ENCODE measurements at places on chromosomes 1 and 21.

DNA sequence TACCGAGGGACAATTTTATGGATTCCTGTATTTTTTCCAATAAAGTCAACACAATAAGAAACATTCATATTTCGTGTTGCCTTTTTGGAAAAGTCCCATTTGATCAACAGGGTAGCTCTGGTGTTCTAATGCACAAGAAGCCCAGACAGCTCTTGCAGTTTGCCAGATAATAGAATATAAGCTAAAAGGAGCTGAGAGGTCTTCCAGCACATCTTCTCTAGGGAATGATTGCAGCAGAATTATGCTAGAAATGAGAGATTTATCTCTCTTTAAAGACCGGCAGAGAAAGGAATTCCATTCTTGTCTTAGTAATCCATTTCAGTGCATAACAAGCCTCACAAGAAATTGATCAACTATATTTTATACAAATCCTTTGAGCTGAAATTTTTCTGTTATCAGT is 25.0 kb upstream of the DDX59 start:
- no peak for DNase-seq

- DNase-seq, result no peak
Measured at GRCh38 chr1:229614701-229615100, 11.2 kb downstream of the TAF5L start.

DNA sequence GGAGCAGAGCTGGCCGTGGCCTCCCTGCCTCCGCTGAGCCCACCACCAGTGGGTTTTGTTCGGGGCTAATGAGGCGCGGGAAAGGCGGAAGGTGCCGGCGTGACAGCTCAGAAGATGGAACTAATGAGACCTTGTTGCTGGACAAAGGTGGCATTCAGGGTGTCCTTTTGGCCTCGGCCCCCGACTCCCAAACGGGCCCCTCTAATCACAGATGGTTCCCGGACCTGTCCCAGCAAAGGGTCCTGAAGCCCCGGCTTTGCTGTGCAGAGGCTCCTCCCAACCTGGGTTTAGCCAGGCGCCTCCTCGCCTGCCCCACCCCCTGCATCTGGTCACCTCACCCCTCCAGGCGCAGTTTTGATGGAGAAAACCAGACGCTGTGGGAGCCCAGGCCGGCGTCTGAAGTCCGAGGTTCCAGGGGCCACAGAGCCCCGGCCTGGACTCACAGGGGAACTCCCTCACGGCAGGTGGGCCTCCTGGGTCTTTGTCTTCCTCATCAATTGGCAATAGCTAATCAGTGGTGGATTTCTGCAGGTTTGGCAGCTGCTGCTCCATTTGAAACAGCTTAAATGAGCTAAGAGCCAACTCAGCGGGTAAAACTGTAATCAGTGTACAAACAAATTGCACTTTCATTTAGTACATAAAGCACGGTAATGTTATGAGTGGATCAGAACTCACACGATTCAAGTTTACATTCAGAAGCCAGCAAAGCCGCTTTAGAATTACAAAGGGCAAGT is 44.3 kb upstream of the ADARB1 start:
- DNase-seq, result no peak

GRCh38 chr1:211632117-211632807 is 43.2 kb downstream of the NEK2 start:
- DNase-seq, result no peak

- no peak for DNase-seq
Measured at GRCh38 chr1:66533804-66534740, at the start of gene SGIP1. Gene SGIP1, plus strand, starts transcription at chr1:66534153. Its CDS starts 206 bp downstream, at chr1:66534359.

DNA sequence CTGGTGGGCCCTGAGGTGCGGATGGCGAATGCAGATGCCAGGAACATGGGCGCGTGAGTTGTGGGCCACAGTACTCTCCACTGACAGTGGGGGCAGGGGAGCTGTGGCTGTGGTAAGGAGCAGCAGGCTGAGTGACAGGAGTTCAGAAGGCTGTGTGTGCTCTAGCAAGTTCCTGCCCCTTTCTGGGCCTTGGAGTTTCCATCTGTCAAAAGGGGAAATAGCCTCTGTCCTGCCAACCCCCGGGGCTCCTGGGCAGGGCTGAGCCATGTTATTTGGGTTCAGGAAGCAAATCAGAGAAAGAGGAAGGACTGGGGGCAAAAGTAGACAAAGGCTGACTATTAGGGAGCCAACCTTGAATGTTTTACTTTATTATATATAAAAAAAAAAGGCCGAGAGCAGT is 19.5 kb upstream of the MFN2 start:
- DNase-seq, result no peak

- no peak for DNase-seq
Measured at GRCh38 chr1:221381910-221382623, 359.8 kb downstream of the DUSP10 start.

DNA sequence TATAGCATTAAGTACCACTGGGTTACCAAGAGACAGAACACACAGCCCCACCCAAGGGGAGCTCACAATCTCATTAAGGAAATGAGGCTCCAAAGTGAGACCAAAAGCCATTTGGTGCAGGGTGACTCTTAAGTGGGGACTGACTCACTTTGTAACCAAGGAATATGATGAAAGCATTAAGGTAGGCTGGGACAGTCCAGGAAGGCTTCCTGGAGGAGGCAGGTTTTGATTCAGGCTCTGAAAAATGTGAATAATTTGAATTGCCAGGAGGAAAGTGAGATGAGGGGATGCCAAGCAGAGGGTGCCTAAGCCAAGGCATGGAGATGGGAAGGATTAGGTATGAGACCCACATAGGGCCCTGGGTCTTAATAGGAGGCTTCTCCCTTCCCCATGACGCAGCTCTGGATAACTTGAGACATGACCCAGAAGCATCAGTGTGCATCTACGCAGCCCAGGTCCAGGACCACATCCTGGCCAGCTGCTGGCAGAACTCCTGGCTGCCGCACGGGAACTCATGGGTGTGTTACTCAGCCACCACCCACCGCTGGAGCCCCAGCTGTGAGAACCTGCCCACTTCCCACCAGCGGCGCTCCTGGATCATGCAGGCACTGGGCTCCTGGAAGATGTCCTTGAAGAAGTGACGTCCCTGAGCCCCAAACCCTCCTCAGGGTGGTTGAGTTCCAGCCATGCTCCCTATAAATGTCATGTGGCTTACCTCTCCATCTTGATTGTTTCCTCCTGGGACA is 5.9 kb upstream of the TTC4 start:
- DNase-seq, result no peak

- DNase-seq, result no peak
Measured at GRCh38 chr1:46452931-46453325, 36.7 kb upstream of the DMBX1 start.

- DNase-seq, result no peak
Measured at GRCh38 chr1:44642925-44643324, 31.4 kb downstream of the TMEM53 start.

DNA sequence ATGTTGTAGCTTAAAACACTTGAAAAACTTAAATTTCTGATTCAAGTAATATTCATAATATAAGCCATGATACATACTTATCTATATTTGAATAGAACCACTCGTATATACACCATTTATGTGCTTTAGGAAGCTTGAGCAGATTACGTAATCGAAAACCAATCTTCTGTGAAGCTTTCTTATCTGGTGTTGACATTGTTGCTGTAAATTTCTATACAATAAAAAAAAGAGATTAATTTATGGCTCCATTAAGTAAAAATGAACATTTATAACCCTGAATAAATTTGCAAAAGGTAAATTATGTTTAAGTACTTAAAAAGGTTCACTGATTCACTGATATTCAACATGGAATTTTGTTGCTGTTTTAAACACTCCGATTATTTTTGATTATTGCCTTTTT is 21.4 kb downstream of the LIN9 start:
- no peak for DNase-seq

GRCh38 chr21:45141507-45141906 is 67.1 kb downstream of the ADARB1 start:
- no peak for DNase-seq

- no peak for DNase-seq
Measured at GRCh38 chr1:202245391-202245790, 51.8 kb downstream of the LGR6 start.

DNA sequence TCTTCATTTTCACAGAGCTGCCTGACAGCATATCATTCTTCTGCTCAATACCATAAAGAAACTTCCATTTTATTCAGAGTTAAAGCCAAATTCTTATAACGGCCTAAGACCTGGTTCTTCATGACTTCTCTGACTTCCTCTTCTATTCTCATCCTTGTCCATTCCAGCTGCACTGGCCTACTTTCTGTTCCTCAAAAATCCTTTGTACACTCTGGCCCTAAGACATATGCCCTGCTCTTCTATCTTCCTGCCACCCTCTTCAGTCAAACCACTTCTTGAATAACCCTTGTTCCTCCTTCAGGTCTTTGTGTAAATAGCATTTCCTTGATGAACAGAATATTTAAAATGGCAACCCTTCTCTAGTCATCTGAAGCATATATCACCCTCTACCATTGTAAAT is 1338.7 kb upstream of the ADGRL2 start:
- no peak for DNase-seq

DNA sequence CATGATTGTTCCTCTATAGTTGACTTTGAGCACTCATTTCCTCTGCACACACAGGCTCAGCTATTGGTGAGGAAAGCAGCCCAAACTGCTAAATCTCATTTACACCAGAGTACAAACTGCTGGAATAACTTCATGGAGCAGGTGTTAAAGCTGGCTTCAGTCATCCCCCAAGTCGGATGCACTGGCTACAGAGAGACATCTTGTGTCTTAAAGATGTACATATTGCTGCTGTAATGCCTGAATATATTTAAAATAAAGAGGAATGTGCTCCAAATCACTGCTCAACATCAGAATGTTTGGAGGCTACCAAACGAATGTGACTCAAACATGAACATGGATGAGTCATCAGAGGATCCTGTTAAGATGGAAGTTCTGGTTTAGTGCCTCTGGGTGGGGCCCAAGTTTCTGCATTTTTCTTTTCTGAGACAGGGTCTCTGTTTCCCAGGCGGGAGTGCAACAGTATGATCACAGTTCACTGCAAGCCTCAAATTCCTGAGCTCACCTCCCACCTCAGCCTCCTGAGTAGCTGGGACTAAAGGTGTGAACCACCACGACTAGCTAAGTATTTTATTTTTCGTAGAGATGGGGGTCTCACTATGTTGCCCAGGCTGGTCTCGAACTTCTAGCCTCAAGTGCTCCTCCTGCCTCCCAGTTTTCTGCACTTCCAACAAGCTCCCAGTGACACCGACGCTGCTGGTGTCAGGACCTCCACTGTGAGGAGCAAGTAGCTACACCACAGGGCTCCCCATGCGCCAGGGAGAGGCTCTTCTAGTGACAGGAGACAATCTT is 79.0 kb upstream of the KRTAP19-8 start:
- DNase-seq, result no peak

DNA sequence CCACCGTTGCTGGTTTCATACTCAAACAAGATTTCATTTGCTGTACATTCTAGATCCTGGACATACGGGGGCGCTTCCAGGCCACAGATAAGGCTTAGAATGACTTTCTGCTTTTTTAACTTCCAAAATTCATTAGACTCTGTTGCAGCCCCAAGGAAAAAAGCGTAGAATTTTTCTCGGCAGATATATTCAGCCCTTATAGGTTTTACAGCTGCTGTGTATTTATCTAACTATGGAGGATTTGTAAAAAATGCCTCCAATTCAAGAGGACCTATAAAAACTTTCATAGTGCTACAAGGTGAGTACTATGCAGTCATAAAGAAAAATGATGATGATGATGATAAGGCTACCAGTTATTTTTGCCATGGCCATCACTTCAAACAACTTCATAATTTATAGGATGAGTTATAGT is 51.6 kb downstream of the SLC30A10 start:
- DNase-seq, result no peak

GRCh38 chr1:63350320-63350719 is 17.1 kb upstream of the ALG6 start:
- DNase-seq, result no peak

DNA sequence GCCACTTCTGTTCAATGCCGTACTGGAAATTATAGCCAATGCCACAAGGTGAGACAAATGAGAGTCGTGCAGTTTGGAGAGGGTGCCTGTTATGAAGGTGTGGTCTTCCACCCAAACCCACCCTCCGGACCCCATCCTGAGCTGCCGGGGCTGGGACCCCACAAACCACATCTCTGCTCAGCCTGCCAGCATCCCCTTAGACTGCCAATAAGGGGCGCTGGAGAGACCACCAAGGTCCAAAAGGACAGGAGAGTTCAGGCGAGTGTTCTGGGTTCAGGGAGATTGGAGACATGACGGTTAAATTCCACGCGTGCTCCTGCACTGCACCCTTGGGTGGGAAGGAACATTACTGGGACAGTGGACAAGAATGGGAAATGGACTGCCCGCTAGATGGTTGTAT is 48.7 kb upstream of the COL18A1 start:
- no peak for DNase-seq

- no peak for DNase-seq
Measured at GRCh38 chr1:18556364-18556763, 74.3 kb upstream of the PAX7 start.

DNA sequence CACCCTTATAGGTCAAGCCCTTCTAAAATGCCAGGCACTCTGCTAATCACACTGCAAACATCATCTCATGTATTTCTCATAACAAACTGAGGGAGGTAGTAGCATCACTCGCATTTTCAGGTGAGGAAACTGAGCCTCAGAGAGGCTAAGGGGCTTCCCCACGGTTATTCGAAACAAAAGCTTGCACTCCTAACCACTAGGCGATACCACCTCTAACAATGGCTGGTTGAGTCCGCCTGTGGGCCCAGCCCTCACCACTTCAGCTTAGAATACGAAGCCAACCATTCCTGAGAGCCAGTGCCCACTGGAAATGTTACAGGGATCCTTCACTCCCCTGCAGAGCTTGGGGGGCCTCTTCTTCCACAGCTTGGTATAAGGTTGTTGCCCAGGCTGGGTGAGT is 65.3 kb upstream of the TENT5C start:
- no peak for DNase-seq

DNA sequence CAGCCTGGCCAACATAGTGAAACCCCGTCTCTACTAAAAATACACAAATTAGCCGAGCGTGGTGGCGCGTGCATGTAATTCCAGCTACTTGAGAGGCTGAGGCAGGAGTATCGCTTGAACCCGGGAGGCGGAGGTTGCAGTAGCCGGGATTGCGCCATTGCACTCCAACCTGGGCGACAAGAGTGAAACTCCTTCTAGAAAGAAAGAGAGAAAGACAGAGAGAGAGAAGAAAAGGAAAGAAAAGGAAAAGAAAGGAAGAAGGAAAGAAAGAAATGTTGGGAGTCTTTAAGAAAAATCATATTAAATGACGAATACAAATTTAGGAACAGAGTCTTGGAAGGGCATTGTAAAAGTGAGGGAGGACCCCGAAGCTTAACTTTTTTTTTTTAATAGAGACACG is 1.8 kb upstream of the HNRNPR start:
- DNase-seq, result no peak

- DNase-seq, result no peak
Measured at GRCh38 chr21:44820851-44821250, 3.0 kb upstream of the SUMO3 start.

GRCh38 chr1:4784761-4785160 is 130.4 kb downstream of the AJAP1 start:
- no peak for DNase-seq

DNA sequence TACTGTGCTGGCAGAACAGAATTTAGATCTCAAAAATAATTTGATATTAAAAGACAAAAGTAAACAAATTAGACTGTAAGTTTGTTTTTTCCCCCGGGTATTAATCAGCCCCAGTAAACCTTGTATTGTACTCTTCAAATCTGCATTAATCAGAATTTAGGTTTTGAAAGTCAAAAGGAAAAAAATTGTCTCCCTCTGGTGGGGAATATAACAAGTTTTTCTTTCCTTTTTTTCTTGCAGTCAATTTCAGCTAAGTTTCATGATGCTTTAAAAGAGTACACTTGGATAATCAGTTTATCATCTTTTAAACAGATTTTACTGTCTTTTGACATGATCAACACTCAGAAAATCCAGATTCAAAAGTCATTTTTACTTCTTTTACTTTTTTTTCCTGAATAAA is 134.5 kb upstream of the PKN2 start:
- no peak for DNase-seq

- no peak for DNase-seq
Measured at GRCh38 chr21:29751473-29752185, 188.2 kb downstream of the GRIK1 start.

Data from stimulated activated CD4-positive, alpha-beta T cell treated with anti-CD3 and anti-CD28 coated beads, TNF-alpha, amount 100 ng/mL, for 1 hour (primary cell).